ENCODE measurements at places on chromosomes 2 and 18.

DNA sequence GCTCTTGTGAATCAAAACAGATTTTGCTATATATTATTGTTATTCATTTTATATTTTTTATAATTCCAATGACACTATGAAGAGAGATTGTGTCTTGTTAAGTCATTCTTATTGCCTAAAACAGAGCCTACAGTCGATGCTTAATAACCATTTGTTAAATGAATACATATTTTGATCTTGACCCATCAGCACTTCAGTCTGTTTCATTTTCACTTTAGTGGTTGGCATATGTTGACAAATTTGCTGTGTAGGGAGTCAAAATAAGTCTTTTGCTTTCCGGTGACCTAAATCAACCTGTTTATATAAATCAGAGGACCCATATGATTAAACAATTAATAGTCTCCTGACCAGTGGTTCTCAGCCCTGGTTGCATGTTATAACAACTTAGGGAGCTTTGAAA, 97.1 kb downstream of the TXNL1 start:
- no peak for DNase-seq

DNA sequence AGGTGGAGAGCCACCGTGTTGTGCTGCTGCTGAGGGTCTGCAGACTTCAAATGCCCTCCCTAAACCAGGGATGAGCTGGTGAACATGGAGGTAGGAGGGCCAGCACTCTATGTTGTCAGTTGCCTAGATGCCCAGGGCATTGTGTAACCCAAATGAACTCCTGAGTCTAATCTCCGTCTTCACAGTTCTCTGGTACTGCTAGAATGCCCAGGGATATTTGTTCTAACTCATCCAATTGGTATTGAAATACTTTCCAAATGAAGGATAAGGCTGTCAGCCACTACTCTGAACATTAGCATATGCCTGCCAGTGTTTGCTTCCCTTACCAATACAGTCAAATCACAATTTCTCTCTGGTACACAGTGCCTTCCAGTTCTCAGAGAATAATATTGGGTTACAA, 492.6 kb downstream of the SLC4A3 start:
- DNase-seq, result no peak

- DNase-seq, result no peak
Measured at GRCh38 chr2:24872344-24873115, 47.5 kb downstream of the ADCY3 start.

- DNase-seq, result no peak
Measured at GRCh38 chr2:122414902-122415301, 659.5 kb downstream of the TSN start.

- no peak for DNase-seq
Measured at GRCh38 chr2:47264143-47264542, 109.0 kb upstream of the STPG4 start.

- DNase-seq, result no peak
Measured at GRCh38 chr2:45162711-45163110, 153.5 kb upstream of the SIX2 start.

DNA sequence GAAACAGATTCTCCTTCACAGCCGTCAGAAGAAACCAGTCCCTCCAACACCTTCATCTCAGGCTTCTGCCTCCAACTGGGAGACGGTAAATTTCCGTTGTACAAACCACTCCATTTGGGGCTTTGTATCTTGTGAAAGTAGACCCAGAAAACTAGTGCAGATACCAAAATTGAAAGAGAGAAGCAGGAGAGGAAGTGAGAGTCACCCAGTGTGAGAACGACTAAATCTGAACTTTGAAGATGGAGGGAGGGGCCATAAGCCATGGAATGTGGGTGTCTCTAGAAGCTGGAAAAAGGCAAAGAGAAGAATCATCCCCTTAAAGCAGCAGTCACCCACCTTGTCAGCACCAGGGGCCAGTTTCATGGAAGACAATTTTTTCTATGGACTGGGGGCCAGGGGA, 88.3 kb upstream of the LRATD1 start:
- no peak for DNase-seq

DNA sequence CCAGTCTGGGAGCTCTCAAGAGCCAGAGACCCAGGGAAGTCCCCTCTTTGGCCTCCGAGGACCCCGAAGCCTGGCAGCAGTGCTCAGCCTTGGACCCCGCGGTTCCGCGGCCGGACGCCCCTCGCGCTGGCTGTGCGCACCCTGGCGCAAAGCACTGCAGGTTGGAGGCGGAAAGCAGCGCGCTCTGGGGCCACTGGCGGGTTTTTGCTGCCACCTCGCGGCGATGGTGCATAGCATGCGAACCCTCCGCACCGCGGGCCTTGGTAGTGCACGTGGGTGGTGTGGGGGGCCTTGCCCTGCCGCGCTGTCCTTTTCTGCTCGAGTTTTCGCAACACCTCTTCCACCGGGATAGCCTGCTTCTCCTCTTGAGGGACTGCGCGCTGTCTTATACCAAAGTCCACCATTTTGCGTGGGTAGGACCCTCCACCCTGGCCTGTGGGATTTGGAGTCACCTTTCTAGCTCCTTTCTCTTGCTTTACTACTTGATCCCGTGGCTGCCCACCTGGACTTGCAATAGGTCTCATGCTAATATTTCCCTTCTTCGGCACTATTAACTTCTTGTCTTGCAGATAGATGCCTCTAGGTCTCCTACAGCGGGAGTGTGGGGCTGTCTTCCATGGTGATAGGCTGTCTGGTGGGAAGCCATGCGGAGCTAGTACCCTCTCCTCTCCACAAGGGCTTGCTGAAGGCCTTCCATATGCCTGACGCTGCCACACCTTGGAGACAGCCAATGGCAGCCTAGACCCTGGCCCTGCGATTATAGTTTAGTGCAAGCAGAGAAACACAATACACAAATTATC, 14.3 kb downstream of the SIX3 start:
- peak; percentile 69 for DNase-seq

DNA sequence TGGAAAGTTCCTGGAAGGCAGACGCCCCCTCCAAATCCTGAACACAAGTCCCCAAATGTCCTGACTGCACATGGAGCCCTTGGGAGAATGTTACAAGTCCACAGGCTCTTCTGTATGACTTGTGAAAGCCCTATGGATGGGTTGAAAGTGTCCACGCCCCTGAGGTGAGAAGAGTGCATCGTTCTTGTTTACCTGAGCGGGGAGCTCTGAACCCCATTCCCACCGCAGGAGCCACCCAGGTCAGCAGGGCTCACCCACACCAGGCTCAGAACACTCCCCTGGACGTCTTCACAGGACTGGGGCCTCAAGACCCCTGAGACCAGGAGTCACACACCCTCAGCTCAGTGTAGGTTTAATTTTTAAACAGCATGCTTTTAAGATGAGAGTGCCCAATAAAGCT, 84.2 kb upstream of the TMEM18 start:
- DNase-seq, result no peak

DNA sequence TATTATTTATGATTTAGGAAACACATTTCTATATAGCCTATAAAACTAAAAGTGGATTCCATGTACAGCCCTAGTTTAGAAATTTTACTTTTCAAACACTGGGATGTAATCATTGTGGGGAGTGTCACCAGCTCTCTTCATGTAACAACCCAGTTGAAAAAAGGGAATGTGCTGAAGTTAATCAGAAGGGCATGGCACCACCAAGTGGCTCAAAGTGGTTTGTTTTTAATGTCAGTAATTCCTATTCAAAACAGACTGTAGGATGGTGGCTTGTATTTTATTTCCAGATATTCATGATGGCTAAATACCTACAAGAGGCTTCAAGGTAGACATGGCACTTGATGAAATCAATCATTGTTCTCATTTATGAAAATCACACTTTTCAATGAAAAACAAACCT, 58.1 kb upstream of the TMEM182 start:
- peak; percentile 74 for DNase-seq

- DNase-seq, result no peak
Measured at GRCh38 chr2:98502556-98503335, 58.1 kb downstream of the INPP4A start.

DNA sequence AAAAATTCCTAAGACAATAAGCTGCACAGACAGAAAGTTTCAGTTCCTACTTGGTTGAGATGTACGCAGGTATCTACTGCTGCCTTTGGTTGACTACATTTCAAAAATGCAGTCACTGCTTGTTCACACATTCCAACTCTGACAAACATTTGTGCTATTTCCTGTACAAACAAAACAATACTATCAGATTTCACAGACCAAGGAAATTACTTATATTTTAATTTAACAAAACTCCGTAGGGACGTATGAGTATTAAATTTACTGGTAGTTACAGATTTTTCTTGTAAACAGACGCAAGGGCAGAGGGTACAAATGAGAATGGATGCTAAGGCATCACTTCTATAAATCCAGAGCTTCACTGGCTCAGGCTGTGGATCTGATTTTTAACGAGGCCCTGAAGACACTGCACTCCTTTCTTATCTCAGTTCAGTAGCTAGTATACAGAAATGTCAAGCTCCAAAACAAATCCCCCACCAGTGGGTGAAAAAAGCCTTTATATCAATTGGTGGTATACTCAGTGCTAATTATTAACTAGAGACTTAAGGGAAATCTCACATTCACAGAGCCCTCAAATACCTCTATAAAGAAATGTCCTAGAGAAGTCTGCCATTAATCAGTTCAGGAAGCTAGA, 31.7 kb upstream of the TTC32 start:
- DNase-seq, result no peak

DNA sequence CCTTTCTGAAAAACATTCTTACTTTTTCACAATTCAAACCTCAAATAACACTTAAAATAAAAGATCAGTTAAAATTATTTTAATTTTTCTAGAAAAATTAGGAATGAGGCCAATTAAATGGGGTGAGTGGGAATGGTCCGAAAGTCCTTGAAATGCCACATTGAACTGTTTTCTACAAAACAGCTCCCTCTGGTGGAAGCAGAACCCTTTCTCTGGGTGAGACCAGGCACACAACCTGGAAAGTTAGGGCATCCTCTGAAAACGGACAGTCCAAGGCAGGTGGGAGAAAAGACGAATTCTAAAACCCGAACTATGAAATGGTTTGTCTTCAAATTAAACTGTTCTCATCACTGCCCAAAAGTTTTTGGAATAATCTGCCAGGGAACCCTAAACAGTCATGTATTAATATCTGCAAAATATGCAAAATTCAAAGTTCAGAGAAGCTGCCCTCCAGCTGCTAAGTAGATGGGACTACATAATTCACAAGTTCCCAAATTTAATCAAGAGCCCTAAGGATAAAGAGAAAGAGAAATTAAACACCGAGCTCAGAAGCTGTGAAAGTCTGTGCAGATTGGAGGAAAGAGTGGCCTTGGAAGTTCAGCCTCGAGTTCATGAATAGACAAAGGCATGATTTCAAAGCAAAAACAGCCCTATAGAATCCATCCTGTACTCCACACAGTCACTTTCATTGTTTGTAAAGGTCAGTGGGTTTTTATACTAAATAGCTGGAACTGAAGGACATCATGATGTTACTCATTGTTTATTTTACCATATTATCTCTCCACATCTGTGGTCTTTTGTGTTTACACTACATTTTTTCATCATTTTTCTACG, 108.3 kb downstream of the PIEZO2 start:
- peak; percentile 53 for DNase-seq

DNA sequence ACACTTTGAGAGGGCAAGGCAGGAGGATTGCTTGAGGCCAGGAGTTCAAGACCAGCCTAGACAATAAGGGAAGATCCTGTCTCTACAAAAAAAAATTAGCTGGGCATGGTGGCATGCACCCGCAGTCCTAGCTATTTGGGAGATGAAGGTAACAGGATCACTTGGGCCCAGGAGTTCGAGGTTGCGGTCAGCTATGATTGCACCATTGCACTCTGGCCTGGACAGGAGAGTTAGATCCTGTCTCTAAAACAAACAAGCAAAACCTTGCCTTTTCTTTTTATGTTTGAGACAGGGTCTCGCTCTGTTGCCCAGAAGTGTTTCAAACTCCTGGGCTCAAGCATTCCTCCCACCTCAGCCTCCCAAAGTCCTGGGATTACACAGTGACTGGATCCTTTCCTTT, 14.5 kb upstream of the THADA start:
- DNase-seq, result no peak

DNA sequence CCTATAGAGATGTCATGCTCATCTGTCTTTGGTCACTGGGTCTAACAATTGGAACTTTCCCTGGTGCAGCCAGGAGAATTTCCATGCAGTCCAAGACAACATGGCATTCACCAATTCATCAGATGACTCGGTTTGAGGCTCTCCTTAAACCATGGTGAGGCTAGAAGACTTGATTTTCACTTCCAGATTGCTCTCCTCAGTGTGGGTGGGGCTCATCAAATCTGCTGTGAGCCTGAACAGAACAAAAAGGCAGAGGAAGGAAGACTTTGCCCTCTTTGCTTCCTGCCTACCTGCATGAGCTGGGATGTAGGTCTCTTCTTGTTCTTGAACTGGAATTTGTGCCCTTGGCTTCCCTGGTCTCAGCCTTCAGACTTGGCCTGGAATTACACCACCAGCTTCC, 203.4 kb upstream of the TRIB2 start:
- no peak for DNase-seq

GRCh38 chr18:31057051-31057450, 14.5 kb upstream of the DSC3 start:
- DNase-seq, result no peak

- DNase-seq, result no peak
Measured at GRCh38 chr2:74550231-74550630, 3.5 kb downstream of the LOXL3 start.

DNA sequence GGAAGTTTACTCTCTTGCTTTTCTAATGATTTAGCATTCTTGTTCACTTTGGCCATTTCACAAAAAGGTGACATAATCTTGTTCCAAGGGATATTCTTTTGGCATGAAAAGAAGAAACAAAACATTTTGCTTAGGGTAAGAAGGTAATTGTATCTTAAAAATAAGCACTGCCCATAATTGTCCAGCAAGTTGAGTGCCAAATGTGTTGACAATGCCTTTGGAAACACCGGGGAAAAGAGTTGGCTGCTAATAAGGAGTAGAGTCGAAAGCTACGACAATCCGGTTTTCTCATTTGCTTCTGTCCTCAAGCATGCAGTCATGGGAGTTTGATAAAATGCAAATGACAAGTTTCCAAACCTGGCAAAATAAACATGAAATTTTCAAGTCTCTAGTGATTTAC, 27.3 kb downstream of the ITGAV start:
- DNase-seq, result no peak

- DNase-seq, result no peak
Measured at GRCh38 chr18:6553234-6553900, 138.7 kb upstream of the L3MBTL4 start.

DNA sequence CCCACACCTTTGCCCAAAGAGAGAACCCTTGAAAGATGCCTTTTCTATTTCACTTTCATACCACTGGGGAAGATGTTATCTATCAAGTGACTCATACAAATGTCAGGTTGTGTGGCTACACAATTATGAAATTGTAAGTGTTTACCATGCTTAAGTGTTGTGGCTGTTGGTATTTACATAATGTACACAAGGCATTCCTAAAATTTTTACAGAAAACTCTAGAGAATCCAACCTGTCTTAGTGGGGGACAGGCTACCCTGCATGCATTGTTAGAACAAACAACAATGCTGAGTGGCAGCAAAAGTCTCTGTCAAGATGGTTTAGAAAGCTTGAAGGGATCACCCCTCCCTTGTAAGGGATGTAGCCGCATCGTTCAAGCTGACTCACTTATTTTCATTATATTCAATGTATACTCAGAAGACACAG, 5.5 kb upstream of the MGAT4A start:
- no peak for DNase-seq

- no peak for DNase-seq
Measured at GRCh38 chr2:90077948-90078347, 1386.5 kb downstream of the RPIA start.

- DNase-seq, result no peak
Measured at GRCh38 chr2:62084801-62085200, 111.1 kb upstream of the B3GNT2 start.

Data from Kasumi-1 (cell line).